ENCODE measurements at places on chromosomes 2 and 18.
A peak's percentile ranks its signal among the peaks of the same experiment; 100 is the strongest.

- DNase-seq, result no peak
These were observed 75.3 kb downstream of the OSBPL6 start for GRCh38 chr2:178269438-178270224.

DNA sequence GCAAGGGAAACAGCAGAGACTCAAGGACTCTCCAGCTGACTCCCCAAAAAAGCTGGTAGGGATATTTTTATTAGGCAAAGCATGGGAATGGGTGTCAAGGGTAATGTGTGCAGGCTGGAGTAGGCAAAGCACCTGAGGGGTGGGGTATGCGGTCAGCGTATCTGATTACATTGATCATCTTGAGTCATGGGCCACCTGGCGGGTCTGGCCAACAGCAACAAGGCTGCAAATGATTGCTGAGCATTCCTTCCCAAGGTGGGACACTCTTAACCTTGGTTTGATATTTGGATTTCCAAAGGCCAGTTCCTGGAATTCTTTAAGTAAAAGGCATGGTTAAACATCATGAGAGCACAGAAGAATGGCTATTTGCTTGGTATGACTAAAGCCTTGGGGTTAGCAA is 32.6 kb upstream of the CCBE1 start:
- no peak for DNase-seq

GRCh38 chr18:45753286-45753685 is 29.3 kb downstream of the SLC14A1 start:
- no peak for DNase-seq

GRCh38 chr2:230217424-230217823 is 2.4 kb downstream of the SP110 start:
- no peak for DNase-seq

DNA sequence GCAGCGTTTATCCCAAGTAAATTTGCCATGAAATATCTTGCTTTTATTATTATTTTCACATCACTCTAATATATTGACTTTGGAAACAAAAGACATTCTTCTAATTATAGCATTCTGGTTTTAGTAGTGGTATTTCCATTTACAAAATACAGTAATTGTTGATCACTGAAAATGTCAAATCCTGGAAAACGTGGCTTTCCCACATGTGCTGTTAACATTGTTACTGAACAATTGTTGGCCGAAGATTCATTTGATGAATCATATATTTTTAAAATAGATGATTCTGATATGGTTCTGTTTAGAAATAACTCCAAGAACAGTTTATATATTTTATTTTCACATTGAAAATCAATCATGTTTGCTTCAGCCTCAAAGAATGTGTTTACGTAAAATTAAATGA is 32.9 kb downstream of the SP140 start:
- DNase-seq, result no peak

DNA sequence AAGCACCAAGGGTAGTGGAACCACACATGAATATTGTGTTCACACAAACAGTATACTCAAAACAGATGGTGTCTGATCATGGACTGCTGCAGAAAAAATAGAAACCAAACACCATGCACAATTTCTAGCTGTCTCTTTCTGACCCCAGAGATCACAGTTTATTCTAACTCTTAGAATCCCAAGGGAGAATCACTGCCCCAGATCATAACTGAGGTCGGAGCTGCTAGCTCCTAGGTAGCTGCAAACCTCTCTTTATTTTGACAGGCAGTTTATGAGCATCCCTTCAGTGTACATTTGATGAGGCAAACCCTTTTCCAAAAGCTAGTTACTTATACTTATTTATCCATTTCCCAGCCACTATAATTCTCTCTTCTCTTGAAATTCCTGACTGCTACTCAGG is 439.1 kb upstream of the HNMT start:
- DNase-seq, result no peak

GRCh38 chr18:8779251-8779650 is 73.9 kb downstream of the MTCL1 start:
- DNase-seq, result no peak

- DNase-seq, result peak; percentile 38
These were observed 21.2 kb downstream of the GRB14 start for GRCh38 chr2:164599954-164600589.

DNA sequence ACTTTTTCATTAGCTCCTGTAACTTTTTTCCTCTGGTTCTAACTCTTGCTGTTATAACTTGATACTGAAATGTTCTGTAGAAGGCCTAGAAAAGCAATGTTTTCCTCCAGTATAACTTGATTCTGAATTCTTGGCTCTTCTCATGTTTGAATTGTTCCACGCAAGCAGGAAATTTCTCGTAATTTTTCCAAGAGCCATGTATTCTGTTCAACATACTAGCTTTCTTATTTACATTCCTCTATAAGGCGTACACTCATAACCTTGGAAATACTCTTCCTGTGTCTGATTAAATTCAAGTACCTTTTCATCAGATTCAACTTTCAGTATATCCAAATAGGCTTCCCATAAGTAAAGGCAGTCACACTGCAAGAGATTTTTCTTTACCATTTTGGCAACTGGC is 109.1 kb downstream of the SMAD2 start:
- no peak for DNase-seq

GRCh38 chr18:9849407-9850283 is 36.1 kb upstream of the TXNDC2 start:
- DNase-seq, result no peak

GRCh38 chr2:141048951-141049350 is 1081.9 kb downstream of the LRP1B start:
- DNase-seq, result no peak

DNA sequence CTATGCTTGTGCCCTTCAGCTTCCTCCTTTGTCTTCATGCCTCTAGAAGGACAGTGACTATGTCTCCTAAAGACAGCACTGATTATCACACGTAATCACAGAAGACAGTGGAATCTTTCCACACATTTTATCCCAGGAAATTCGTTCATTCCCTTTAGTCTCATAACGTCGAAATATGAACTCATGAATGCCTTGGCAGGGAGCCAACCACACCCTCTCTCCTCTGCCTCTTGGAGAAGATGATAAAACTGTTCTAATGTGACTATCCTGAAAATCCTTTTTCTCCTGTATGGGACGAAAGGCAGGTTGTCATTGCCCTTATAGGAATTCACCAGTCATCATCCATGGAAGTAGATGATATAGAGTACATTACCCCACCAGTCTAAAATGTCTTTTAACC is 726.6 kb upstream of the FANCL start:
- no peak for DNase-seq

DNA sequence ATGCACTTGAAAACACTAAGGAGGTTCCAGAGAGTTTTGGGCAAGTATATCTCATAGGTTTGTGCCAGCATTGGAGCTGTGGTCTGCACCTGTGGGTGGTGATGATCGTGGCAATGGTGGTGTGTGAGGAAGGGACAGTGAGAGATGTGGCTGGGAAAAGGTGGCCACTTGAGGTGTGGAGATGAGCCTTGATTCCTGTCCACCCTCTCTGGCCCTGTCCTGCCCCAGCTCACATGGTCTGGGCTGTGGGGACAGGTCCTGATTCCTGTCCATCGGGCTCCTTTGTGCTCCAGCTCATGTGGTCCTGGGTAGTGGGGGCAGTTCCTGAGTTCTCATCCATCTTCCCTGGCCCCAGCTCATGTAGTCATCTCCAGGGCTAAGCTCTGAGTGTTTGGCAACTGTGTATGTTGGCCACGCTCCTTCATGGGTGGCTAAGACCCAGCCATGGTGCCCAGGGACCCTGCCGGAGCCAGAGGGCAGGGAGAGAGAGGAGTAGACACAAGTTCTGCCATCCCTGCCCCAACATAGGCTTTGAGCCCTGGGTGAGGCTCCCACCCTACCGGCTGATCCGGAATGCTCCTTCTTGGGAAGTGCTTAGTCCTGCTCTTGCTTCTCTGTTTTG is 294.4 kb upstream of the HDAC4 start:
- no peak for DNase-seq

DNA sequence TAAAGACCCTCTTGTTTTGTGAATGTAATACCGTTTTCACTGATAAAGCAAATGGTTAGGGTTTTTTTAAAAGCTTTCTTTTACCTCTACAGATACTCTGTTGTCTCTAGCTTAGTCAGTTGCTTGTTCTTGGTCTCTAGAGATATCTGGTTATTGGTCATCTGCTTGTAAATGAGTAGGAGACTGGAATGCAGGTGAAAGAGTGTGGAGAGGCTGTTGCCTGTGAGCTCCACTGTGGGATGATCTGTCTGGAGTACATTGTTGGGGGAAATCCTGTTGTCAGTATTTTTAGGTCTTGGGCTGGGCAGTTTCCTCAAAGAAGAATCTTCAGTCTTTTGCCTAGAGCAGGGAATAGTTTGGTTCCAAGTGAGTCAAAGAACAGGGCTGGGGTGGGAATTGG is 67.7 kb downstream of the SMCHD1 start:
- DNase-seq, result no peak

DNA sequence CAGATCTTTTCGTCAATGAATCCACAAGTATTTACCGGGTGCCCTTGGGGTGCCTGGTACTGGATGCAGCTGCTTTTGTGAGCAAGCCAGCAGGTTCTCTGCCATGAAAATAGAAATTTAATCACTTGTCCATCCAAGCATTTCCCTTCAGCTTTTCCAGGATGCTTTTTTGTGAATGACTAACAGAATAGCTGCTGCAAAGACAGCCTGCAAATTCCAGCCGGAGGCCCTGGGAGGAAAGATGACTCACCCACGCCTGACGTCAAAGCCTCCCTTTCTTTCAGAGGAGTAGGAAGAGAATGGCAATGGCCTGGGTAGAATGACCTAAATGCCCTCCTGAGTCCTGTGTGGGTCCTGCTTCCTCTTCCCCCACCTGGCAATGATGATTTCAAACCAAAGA is 111.9 kb downstream of the AP1S3 start:
- peak; percentile 99 for DNase-seq

- DNase-seq, result no peak
These were observed 1069.3 kb upstream of the CNTNAP5 start for GRCh38 chr2:122955776-122956175.

DNA sequence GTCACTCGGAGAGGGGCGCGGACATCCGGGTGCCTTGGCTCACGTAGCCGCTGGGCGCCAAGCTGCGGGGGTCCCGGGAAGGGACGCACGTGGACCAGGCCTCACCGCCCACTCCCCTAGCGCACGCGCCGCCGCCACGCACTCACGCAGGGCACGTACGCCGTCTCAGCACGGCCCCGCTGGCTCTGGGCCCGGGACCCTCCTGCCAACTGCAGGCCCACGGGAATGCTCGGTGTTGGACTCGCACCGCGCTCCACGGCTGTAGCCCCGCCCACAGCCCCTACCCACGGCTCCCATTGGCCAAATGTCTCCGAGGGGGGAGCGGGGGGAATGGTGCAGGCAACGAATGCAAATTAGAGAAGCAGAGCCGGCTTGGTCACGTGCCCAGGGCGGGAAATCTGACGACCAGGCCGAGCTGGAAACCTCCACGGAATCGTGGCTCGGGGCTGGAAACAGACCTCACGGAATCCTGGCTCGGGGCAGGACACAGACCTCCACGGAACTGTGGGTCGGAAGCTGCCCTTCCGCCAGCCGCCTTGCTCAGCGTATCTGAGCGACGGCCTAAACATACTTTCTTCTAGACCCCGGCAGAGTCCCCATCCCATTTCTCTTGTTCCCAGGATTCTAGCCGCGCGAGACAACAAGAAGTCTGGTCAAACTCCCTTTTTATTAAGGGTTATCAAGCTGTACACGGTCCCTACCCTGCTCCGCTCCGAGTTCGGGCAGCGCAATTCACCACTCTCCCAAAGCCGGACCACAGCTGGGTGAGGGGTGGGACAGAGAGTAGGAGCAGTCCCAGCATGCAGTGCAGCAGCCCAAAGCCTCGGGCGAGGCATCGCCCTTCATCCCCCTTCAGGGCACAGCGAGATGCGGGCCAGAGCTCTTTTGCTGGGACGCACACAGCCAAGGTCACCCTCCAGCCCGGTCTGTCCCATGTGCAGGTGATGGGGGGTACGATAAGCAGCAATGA is at the start of gene ABCB6:
Gene ABCB6, minus strand, starts transcription at position 227 of the 970 bp plus-strand sequence. CDS start 285 bp downstream, outside the sequence.
- DNase-seq, result peak; percentile 96

DNA sequence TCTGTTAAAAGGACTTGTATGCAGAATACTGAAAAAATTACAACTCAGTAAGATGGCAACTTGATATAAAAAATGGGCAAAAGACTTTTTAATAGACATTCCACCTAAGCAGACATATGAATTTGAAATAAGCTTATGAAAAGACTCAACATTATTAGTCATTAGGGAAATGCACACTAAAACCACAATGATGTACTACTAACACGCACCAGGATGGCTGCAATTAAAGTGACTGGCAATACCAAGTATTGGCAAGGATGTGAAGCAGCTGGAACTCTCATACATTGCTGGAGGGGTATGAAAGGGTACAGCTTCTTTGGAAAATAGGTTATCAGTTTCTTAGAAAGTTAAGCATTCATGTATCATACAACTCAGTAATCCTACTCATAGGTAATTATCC is 3.2 kb upstream of the ENOSF1 start:
- peak; percentile 22 for DNase-seq

- no peak for DNase-seq
These were observed 249.9 kb downstream of the CALCRL start for GRCh38 chr2:187198136-187198535.

DNA sequence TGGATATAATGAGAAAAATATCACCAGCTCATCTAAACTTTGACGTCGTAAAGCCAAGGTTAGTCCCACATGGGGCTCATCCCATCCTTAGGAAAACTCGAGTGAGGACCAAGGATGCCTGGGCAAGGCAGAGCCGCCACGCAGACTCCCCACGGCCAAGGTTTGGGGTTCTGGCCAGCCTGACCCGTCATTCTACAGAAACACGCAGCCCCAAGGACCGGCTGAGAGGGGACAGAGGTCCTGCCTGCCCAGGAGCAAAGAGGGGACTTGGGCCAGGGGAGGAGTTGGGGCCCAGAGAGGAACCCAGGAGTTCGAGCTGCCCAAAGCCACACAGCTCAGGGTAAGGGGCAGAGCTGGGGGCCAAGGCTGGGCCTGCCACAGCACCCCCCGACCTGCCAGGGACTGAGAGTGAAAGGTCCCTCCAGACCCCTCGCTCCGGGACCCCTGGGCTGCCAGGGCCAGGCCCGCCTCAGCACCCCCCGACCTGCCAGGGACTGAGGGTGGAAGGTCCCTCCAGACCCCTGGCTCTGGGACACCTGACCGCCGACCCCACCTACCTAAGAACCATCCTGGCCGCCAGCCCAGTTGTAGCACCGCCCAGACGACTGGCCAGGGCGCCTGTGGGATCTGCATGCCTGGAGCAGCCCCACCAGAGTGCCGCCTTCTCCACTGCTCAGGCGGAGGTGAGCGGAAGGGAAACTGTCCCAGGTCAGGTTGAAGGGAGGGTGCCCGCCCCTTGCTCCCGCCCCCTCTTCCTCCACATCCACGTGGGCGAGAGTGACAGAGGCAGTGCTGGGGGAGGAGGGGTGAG is at the start of gene PDCD1:
Gene PDCD1, minus strand, starts transcription at position 689 of the 811 bp plus-strand sequence. Its CDS starts 56 bp downstream, at position 633.
- DNase-seq, result no peak
